Fibroblast of the aortic adventitia (primary cell): ENCODE measurements at places on chromosomes 11 and 22. TPM values are rescaled to one million over a fixed set of nuclear protein-coding genes. Genes with fewer than 3 reads are reported as not detected.

PATE2 gene
- total RNA-seq = 0.18 and 3.2 TPM in 2 replicates

DDI1 gene
- total RNA-seq = not detected in 2 replicates

CD3G gene
- not detected in 2 replicates for total RNA-seq

KRTAP5-8 gene
- total RNA-seq = not detected in 2 replicates

CXCR5 gene
- total RNA-seq = not detected in 2 replicates

BIK gene
- total RNA-seq = not detected in 2 replicates

MOGAT2 gene
- total RNA-seq = not detected in 2 replicates

BRMS1 gene
- total RNA-seq = 22.6 and 38.5 TPM in 2 replicates

TPBGL gene
- 0.08 TPM in 1 of 2 replicates, not detected in the other for total RNA-seq

OR51E1 gene
- total RNA-seq = not detected in 2 replicates

LIF gene
- 0.57 and 6.2 TPM in 2 replicates for total RNA-seq

EMID1 gene
- 0.08 TPM in 1 of 2 replicates, not detected in the other for total RNA-seq

EXPH5 gene
- 0.72 and 1.1 TPM in 2 replicates for total RNA-seq

OR6A2 gene
- total RNA-seq = 0.27 and 0.33 TPM in 2 replicates

CBX7 gene
- total RNA-seq = 8.0 and 30.3 TPM in 2 replicates

LRRN4CL gene
- total RNA-seq = 39.0 and 62.0 TPM in 2 replicates

APOA4 gene
- total RNA-seq = not detected in 2 replicates

OR10A2 gene
- total RNA-seq = not detected in 2 replicates

FOLH1 gene
- total RNA-seq = not detected in 2 replicates

MS4A7 gene
- not detected in 2 replicates for total RNA-seq

GP1BB gene
- 2.1 and 20.1 TPM in 2 replicates for total RNA-seq

NCF4 gene
- total RNA-seq = not detected in 2 replicates

ADM gene
- 103 and 348 TPM in 2 replicates for total RNA-seq

TTC36 gene
- total RNA-seq = 0.81 TPM in 1 of 2 replicates, not detected in the other
